ENCODE measurements at places on chromosomes 1 and 21.
A peak's percentile ranks its signal among the peaks of the same experiment; 100 is the strongest.

- DNase-seq = no peak
Observed at GRCh38 chr21:27572696-27573095, 605.8 kb upstream of the ADAMTS5 start.

GRCh38 chr1:204072931-204073836 lies at the start of gene SOX13:
TSS of gene SOX13 (plus strand) at chr1:204073115. CDS start at chr1:204112916, 39,801 bp downstream.
- DNase-seq = no peak

DNA sequence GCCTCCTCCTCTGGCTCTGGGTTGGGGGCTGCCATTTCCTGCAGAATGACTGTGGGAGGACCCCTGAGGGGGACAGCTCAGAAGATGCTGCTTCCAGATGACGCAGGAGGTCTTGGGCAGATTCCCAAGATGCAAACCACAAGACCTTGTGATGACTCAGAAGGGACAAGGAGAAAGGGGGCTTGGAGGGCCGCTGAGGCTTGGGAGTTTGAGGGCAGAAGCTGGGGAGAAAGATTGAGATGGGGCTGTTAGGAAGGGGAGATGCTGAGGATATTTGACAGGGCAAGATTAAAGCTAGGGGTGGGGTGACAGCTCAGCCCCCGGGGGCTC lies 7.5 kb downstream of the PTPRU start:
- DNase-seq = no peak

DNA sequence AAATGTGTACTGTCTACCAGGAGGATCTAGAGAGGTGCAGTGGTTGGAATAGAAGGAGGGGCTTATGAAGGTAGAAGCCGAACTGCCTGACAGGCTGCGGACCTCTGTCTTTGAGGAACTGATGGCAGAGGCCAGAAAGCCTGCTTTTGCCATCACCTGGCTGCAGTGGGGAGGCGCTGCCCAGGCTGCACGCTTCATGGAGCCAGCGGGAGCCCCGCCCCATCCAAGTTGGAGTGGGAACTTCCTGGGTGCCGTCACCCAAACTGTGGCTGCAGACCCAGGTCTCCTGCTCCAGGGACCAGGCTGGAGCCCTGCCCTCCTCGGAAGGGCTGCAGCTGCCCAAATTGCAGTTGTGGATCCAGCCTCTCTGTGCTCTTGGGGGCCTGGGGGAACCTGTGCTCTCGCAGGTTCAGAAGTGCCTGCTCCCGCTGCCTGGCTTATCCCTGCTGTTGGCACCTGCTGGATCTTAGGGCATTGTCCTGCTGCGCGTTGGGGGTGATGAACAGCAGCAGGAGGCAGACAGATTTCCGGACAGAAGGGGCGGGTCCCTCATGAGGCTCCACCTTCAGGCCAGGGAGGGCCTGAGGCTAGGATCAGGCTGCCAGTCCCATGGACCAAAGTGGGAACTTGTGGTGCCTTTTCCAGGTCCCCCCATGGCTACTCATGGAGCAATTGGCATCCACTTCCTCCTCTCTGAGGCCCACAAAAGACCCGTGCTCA lies 118.0 kb upstream of the PLPPR4 start:
- DNase-seq = no peak

- peak; percentile 42 for DNase-seq
Observed at GRCh38 chr1:29793101-29793546, 556.8 kb downstream of the PTPRU start.

GRCh38 chr1:54987919-54988705 lies 7.7 kb downstream of the TMEM61 start:
- no peak for DNase-seq

DNA sequence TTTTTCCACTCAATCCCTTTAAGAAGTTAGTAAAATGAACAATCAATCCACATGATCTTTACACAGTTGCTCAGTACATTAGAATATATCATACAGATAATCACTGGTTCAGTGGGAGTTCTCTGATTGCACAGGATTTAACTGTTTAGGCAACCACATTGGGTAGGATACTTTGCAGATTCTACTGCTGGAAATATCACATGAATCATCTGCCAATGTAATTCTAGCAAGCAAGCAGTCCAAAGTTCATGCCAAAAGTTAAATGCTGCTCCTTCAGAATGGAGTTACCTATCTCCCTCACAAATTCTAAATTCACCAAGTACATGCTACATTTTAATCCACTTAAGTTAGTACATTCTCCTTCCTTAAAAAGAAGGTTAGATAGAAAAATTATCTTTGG lies 52.4 kb downstream of the NEGR1 start:
- DNase-seq = no peak

- DNase-seq = no peak
Observed at GRCh38 chr1:6185151-6185550, 5.0 kb upstream of the CHD5 start.

- DNase-seq = no peak
Observed at GRCh38 chr1:91604632-91605031, 104.0 kb downstream of the CDC7 start.

GRCh38 chr1:219757890-219758289 lies 145.0 kb upstream of the ZC3H11B start:
- no peak for DNase-seq

DNA sequence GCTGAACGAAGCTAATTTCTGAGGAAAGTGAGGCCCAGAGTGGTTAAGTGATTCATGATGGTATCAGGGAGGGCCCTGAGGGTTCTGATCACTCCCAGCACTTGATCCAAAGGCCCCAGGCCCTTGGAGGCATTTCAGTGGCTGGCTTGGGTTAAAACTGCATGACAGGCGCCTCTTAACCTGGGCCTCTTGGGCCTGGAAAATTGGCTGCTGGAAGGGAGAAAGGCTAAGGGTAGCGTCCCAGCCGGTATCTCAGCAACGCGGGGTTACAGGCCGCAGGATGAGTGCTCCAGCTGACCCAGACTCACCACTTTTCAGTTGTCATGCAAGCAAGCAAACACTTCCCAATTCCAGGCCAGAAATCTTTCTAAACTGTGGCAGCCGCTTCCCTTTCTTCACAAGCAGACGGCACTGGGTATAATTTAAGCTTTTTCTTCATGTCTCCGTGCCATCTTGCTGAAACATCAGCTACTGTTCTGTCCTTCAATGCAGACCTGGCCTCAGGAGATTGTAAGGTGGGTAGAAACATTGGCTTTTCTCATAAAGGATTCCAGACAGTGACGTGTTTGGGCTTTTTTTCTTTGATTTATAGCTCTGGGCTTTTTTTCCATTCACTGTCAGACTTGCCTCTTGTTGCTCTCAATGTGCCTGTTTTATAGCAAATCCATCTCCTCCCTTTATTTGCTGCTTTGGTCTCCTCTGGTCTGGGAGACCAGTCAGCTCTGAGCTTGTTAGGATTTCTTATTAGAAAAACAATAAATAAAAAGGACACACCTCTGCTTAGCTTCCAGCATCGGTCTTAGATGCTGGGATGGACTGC lies 229.1 kb downstream of the KCNJ6 start:
- DNase-seq = no peak

DNA sequence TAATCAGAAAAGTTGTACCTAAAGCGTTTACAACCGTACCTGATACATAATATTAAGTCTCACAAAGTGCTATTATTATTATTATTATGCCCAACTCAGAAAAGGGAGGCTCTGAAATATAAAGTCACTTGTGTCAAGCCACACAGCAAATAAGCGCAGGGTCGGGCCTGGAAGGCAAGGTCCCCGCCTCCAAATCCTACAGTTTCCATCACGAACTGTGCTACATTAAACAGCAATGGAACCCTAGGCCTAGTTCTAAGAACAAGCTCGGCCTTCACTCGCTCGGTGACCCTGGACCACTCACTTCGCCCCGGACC lies 549 bp downstream of the PARS2 start:
- DNase-seq = no peak
